OCI-M1 (cell line): ENCODE measurements at places on chromosomes 2 and 18.

DNA sequence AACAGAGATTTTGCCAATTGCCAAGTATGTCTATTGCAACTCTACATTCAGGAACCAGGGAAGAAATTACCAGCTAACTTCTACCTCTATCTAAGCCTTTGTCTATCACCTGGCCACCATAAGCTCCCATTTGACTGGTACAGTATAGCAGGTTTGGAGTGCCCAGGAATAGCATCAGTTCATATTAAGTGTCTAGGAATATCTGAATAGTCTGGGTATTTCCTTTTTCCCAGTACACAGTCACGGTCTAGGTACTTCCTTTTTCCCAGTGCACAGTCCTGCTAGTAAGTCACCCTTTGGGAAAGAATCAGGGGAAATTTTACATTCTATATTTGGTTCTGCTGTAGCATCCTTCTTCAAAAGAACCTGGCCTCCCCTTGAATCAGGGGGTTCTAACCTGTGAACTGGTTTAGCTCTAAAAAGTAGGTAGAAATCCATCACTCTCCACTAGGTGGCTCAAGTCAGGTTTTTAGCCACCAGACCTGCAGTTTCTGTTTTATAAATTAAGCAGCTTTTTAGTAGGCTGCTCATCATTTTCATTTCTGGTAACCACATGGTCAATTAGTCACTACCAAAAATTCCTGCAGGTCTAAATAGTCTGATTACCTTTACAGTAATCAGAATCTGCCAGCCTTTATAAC, 49.3 kb upstream of the DNAJC10 start:
- DNase-seq: peak; percentile 67

- no peak for DNase-seq
These were observed 149.3 kb downstream of the FAM124B start for GRCh38 chr2:224252631-224253030.

GRCh38 chr18:13611142-13611600, 115.2 kb downstream of the FAM210A start:
- DNase-seq: no peak

- DNase-seq: no peak
These were observed 428.6 kb downstream of the ERBB4 start for GRCh38 chr2:212109792-212110680.

DNA sequence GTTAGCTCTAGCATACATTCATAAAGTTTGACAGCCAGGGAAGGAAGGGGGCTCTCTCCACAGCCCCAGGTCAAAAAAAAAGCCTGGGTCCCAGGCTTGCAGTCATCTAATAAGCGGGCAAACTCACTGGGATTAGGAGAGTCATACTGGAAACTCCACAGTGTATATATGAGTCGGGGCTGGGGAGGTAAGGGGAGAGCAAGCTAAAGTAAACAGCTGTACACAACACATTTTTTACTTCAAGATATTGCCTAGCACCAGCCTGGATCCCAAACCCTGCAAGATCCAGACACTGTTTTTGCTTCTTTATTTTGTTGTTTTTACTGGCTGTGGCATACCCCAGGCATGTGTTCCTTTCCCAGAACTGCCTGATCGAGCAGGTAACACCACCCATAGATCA, 291.3 kb upstream of the TANK start:
- no peak for DNase-seq

- no peak for DNase-seq
These were observed at the start of gene HOXD8 for GRCh38 chr2:176128982-176129796. Gene HOXD8, plus strand, starts transcription at chr2:176129705. Its CDS starts 662 bp downstream, at chr2:176130367.

GRCh38 chr2:104794441-104794840, 59.5 kb upstream of the POU3F3 start:
- no peak for DNase-seq
